Esophagus muscularis mucosa (tissue), 4 donors: ENCODE measurements at places on chromosomes 6 and 20. TPM values are rescaled to one million over a fixed set of nuclear protein-coding genes. Genes with fewer than 3 reads are reported as not detected.
A peak's percentile ranks its signal among the peaks of the same experiment; 100 is the strongest.

Gene RAET1L
- total RNA-seq = not detected

Gene TMEM244
- total RNA-seq = not detected

Gene CALHM6
- total RNA-seq = not detected

Gene IL17F
- total RNA-seq = not detected

Gene IBTK
- 26.5 TPM for total RNA-seq

Gene MICB
- 0.83 TPM for total RNA-seq

Gene EPHA7
- total RNA-seq = 158 TPM

Gene REV3L
- total RNA-seq = 41.5 TPM

Gene XKR7
- total RNA-seq = not detected

- no peaks in the 10 kb centered on the region for H3K36me3 ChIP-seq
- no peaks in the 10 kb centered on the region for H3K27me3 ChIP-seq
- H3K4me1 ChIP-seq = no peaks in the 10 kb centered on the region
- DNase-seq = no peak
- H3K4me3 ChIP-seq = no peak overlapping the region
Measured at GRCh38 chr6:114785235-114786127, 442.7 kb upstream of the HS3ST5 start.

DNA sequence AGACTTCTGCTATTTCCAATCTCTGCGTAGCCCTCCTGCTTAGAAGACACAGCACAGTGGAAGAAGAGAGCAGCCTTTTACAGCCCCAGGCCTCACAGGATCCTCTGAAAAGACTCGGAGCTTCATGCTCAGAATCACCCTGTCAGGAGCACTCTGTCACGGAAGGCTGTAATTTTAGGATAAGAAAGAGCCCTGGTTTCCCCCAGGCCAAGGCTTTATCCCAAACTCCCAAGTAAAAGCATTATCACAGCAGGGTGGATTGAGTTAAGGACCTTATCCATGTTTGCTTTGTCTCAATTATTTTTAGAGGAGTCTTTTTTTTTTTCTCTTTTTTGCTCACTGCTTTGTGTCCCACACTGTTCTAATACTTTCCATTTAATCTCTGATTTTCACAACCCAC, 39.2 kb downstream of the ANKS1A start:
- H3K4me3 ChIP-seq = no peak overlapping the region
- H3K36me3 ChIP-seq = no peaks in the 10 kb centered on the region
- no peak for DNase-seq
- peaks cover 6% of the 10 kb centered on the region for H3K4me1 ChIP-seq
- no peak overlapping the region for H3K27ac ChIP-seq
- H3K27me3 ChIP-seq = no peaks in the 10 kb centered on the region

GRCh38 chr20:35134472-35134871, 12.7 kb downstream of the EDEM2 start:
- no peaks in the 10 kb centered on the region for H3K27me3 ChIP-seq
- H3K4me1 ChIP-seq = peaks cover 14% of the 10 kb centered on the region
- peak overlapping the region; percentile 45 for H3K27ac ChIP-seq

GRCh38 chr6:80793411-80793810, 686.9 kb downstream of the BCKDHB start:
- H3K36me3 ChIP-seq = no peaks in the 10 kb centered on the region
- DNase-seq = no peak
- no peaks in the 10 kb centered on the region for H3K27me3 ChIP-seq
- no peak overlapping the region for H3K27ac ChIP-seq

- no peaks in the 10 kb centered on the region for H3K4me1 ChIP-seq
- H3K27me3 ChIP-seq = no peaks in the 10 kb centered on the region
- no peak overlapping the region for H3K4me3 ChIP-seq
- no peak overlapping the region for H3K27ac ChIP-seq
- H3K36me3 ChIP-seq = no peaks in the 10 kb centered on the region
Measured at GRCh38 chr20:38905375-38905774, 20.8 kb upstream of the FAM83D start.

- H3K27ac ChIP-seq = no peak overlapping the region
- no peaks in the 10 kb centered on the region for H3K4me1 ChIP-seq
- no peak for DNase-seq
- H3K4me3 ChIP-seq = no peak overlapping the region
Measured at GRCh38 chr20:60242836-60243505, 284.7 kb downstream of the CDH26 start.

DNA sequence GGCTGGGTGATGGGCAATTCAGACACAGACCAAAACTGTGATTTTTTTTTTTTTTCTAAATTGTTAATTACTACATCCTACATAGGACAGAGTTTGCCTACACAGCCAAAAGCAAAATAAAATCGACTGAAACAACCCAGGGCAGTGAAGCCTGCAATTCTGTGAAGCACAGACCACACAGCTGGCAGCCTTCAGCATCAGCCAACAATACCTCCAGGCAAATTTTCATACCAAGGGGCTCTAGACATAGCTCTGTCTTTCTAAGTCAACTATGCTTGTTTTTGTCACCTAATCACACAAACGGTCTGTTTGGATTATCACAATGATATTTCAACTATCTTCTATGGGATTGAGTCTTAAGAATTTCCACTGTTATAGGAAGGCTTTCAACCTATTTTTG, 17.6 kb downstream of the RMND1 start:
- H3K36me3 ChIP-seq = no peaks in the 10 kb centered on the region
- DNase-seq = no peak
- no peak overlapping the region for H3K27ac ChIP-seq
- H3K4me1 ChIP-seq = no peaks in the 10 kb centered on the region
- no peak overlapping the region for H3K4me3 ChIP-seq

DNA sequence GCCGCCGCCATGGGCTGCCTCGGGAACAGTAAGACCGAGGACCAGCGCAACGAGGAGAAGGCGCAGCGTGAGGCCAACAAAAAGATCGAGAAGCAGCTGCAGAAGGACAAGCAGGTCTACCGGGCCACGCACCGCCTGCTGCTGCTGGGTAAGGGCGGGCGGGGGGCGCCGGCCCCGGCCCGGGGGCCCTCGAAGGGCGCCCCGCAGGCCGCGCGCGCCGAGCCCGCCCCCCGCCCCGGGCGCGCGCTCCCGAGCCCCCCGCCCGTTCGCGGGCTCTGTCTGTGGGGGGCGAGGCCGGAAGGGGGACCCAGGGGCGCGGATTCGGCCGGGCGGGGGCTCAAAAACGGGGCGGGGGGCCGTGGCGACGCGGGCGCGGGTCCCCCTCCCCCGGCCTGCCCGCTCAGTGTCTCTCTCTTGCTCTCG, 39.2 kb downstream of the GNAS start:
- H3K4me1 ChIP-seq = peaks cover 52% of the 10 kb centered on the region
- peak overlapping the region; percentile 95 for H3K4me3 ChIP-seq
- H3K36me3 ChIP-seq = no peaks in the 10 kb centered on the region
- peak overlapping the region; percentile 99 for H3K27ac ChIP-seq

GRCh38 chr6:10763006-10763405, 15.4 kb downstream of the TMEM14B start:
- H3K4me1 ChIP-seq = peaks cover 11% of the 10 kb centered on the region
- H3K36me3 ChIP-seq = peaks cover 10% of the 10 kb centered on the region
- H3K27ac ChIP-seq = no peak overlapping the region
- no peak for DNase-seq

DNA sequence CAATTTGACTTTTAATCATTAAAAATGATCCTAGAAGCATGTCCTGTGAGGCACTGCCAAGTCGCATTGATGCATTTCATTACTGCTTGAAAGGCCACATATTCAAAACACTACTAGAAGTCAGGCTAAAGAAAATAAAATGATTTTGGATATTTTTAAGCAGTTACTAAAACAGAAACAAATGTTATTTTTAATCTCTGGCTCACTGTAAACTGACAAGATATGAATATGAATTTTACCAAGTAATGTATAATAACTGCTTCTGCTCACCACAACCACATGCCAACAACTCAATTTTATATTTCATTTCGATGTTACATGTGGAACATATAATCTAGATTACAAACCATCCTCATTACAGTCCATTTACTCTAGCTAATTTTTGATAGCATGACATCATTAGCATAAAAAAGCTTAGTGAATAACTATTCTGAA, 90.6 kb downstream of the ATXN1 start:
- H3K36me3 ChIP-seq = no peaks in the 10 kb centered on the region
- H3K4me3 ChIP-seq = no peak overlapping the region
- no peak overlapping the region for H3K27ac ChIP-seq
- H3K4me1 ChIP-seq = peaks cover 72% of the 10 kb centered on the region

DNA sequence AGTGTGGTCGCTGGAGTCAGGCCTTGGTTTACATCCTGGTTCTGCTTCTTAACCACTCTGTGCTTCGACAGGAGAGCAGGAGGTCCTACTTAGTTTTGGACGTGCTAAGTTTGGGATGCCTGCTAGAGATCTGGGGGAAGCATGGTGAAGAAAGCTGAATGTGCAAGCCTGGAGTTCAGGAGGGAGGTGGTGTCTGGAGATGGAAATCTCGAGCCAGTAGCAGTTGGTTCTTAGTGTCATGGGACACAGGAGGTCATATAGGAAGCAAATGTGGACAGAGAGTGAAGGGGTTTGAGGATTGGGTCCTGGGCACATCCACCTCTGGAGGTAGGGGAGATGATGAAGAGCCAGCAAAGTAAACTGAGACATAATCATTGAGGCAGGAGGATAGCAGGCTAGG, 131.4 kb downstream of the SYCP2 start:
- peak; percentile 86 for DNase-seq
- no peak overlapping the region for H3K27ac ChIP-seq
- peaks cover 26% of the 10 kb centered on the region for H3K27me3 ChIP-seq
- no peak overlapping the region for H3K4me3 ChIP-seq

GRCh38 chr20:63532449-63532971, 4.7 kb downstream of the PTK6 start:
- no peak overlapping the region for H3K4me3 ChIP-seq
- H3K36me3 ChIP-seq = no peaks in the 10 kb centered on the region
- peaks cover 29% of the 10 kb centered on the region for H3K27me3 ChIP-seq

GRCh38 chr6:139354189-139354588, 20.3 kb downstream of the CITED2 start:
- H3K4me1 ChIP-seq = no peaks in the 10 kb centered on the region
- no peaks in the 10 kb centered on the region for H3K36me3 ChIP-seq
- no peaks in the 10 kb centered on the region for H3K27me3 ChIP-seq
- no peak overlapping the region for H3K4me3 ChIP-seq

DNA sequence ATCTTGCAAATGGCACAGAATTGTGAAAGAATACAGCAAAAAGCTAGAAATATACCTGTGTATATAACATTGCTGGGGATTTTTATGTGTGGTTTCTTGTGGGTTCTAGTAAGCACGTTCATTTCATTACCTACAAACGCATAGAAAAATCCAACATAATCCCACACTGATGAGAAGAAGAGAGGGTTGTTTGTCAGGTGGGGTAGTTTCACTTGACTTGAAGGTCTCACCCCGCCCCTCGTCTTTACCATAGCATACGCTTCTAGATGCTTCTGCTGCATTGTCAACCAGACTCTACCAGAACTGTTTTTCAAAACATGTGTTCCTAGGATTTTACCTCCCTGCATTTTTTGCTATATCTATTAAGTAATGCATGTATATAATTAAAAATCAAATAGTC, 284.1 kb upstream of the TAB2 start:
- H3K4me1 ChIP-seq = peaks cover 27% of the 10 kb centered on the region
- H3K36me3 ChIP-seq = no peaks in the 10 kb centered on the region
- no peaks in the 10 kb centered on the region for H3K27me3 ChIP-seq

DNA sequence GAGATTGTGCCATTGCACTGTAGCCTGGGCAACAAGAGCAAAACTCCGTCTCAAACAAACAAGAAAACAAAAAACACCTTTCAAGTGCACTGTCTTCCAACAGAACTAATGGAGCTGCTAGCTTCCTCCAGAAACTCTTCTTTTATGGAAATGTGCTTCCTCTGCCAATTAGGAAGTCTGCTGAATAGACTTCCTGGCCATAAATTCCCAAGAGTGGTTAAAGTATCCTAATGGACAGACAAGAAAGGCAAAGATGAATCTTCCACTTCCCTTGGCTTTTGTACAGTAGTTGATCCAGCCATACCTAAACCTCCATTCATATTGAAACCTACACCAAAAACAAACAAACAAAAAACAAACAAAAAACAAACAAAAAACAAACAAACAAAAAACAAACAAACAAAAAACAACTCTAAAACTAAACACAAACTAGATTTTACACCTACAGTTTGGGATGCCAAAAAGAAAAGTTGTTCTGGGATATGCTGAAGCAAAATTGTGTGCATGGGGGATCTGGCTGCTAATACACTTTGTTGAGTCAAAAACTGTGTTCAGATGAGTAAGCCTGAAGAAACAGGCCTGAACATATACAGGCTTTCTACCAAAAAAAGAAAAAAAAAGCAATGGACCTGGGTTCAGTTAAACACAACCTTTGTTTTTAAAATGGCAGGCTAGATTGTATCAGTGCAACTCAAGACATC, 59.8 kb upstream of the CARMIL1 start:
- no peak overlapping the region for H3K4me3 ChIP-seq
- no peak overlapping the region for H3K27ac ChIP-seq
- no peak for DNase-seq
- H3K27me3 ChIP-seq = no peaks in the 10 kb centered on the region
- H3K36me3 ChIP-seq = no peaks in the 10 kb centered on the region

- H3K27me3 ChIP-seq = no peaks in the 10 kb centered on the region
- H3K4me1 ChIP-seq = no peaks in the 10 kb centered on the region
- peak; percentile 45 for DNase-seq
- H3K27ac ChIP-seq = no peak overlapping the region
- no peaks in the 10 kb centered on the region for H3K36me3 ChIP-seq
Measured at GRCh38 chr20:16583474-16583873, 10.2 kb upstream of the KIF16B start.

- H3K27me3 ChIP-seq = no peaks in the 10 kb centered on the region
- no peak for DNase-seq
- H3K4me1 ChIP-seq = no peaks in the 10 kb centered on the region
- H3K36me3 ChIP-seq = no peaks in the 10 kb centered on the region
- no peak overlapping the region for H3K4me3 ChIP-seq
Measured at GRCh38 chr6:145138469-145139139, 596.7 kb downstream of the EPM2A start.

DNA sequence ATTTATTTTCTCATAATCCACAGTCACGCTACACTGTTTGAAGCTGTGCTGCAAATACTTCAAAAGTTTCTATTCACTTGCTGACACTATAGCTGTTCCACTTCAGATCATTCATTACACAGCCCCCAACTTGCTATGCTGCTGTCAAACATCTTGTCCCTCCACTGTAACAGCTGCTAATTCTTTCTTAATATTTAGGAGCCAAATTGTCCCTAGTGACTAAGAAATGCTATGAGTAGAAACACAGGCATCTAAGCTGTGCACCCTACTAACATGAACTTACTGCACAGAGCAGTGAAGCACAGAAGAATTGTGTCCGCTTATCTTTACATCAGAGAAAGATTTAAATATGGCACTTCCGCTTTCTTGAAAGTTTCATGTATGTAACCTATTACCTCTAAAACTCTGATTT, 91.3 kb downstream of the PDE10A start:
- no peak overlapping the region for H3K4me3 ChIP-seq
- peaks cover 20% of the 10 kb centered on the region for H3K4me1 ChIP-seq

DNA sequence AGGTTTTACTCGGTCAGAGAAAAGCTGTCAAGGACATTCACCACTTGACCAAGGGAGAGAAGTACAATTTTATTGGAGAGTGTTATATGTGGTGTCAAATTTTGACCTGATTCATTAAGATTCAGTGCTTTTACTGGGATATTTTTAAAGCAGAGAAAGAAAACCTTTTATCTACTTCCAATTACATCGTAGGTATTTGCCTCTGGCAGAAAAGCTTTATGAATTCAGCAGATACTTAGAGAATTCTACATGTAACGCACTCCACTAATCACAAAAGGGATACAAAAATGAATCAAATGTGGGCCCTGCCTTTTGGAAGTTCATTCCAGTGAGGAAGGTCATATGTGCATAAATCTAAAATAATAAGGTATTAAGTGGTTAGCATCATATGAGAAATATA, 133.7 kb downstream of the STXBP5 start:
- no peak overlapping the region for H3K4me3 ChIP-seq
- H3K27ac ChIP-seq = no peak overlapping the region
- H3K36me3 ChIP-seq = peaks cover 5% of the 10 kb centered on the region
- H3K27me3 ChIP-seq = no peaks in the 10 kb centered on the region
- DNase-seq = no peak

- no peak overlapping the region for H3K4me3 ChIP-seq
- no peaks in the 10 kb centered on the region for H3K36me3 ChIP-seq
- H3K27ac ChIP-seq = no peak overlapping the region
Measured at GRCh38 chr20:46323557-46323956, 15.3 kb upstream of the CDH22 start.
